GM10248 (cell line): ENCODE measurements at places on chromosomes 7 and 10.
A peak's percentile ranks its signal among the peaks of the same experiment; 100 is the strongest.

DNA sequence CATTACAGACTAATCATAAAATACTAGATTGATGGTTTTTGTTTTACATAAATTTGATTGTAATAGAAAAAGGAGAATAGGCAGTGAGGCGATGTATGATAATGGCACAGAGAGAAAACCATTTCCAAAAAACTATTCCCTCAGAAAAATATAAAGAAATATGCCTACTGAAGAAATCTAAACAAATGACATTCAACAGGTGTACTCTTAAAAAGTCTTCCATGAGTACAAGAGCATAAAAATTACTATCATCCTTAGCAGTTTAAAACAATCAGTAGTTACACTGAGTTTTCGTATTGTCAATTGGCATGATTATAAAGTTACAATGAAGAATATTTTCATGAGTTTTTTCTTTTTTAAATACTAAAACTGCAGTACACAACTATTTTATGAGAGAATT is 75.0 kb downstream of the ARHGAP12 start:
- DNase-seq = no peak

DNA sequence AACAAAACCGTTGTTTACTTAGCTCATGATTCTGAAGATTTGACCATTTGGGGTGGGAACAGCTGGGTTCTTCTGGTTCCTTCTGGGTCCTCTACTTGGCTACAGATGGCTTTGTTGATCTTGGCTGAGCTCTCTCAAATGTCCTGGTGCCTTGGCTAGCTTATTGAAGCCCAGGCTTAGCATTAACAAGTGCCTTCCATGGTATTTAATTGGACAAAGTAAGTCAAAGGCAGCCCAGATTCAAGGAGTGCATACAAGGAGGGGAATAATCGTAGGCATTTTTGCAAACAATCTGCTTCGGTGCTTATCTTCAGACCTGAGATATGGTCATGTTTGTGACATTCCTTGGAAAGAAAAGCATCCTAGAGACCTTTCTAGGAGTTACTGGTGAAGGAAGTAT is 81.4 kb downstream of the ADCYAP1R1 start:
- DNase-seq = no peak

GRCh38 chr10:6530966-6531365 is 49.1 kb downstream of the PRKCQ start:
- DNase-seq = no peak

DNA sequence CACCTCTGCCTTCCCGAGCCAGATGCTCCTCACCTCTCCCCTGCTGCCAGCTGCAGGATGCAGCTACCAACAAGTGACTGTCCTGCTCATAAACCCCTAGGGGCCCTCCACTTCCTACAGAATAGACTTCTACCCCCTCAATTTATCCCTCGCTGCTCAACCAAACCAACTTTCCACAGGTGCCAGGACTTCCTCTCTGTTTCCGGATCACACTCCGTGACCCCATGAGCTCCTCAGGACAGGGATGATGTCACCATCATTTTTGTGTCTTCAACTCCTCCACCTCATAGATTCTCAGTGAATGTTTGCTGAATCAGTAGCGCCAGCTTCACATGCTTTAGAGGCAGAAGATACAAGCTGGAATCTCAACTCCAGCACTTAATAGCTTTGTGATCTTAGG is 25.8 kb upstream of the ADRB1 start:
- no peak for DNase-seq

- DNase-seq = no peak
Observed at GRCh38 chr10:74206746-74207145, 55.7 kb downstream of the ADK start.

GRCh38 chr10:17607603-17608332 is 9.4 kb downstream of the HACD1 start:
- peak; percentile 60 for DNase-seq

DNA sequence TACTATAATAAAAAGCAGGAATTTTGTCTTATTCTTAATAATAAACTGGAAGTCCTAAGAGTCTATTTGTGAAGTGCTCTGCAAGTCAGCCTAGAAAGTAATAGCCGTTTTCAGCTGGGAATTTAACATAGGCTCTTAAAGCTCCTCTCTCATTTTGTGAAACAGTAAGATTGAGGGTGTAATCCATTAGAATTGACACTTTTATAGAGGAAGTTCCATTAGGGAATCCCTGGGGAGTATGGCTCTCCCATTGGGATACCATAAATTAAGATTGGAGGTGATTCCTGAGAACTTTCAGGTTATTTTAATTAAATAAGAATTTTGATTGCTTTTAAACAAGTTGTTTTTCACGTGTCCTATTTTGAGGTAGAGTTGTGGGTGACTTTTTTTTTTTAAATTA is 68.0 kb downstream of the EXOC4 start:
- DNase-seq = no peak

DNA sequence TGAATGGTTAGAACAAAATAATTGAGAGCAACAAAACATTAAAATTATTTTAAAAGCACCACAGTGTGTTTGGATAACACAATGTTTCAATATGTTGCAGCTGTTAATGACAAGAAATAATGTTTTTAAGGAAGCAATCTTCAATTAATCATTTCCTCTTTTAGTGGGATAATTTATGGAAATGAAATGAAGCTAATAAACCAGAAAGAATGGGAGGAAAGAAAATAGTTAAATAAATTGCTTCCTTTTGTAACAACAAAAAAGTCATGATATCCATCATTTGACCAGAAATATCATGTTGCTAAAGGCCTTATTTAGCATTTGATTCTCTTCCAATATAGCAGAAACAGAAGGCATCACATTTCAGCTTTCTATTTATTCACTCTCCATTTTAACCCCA is 224.5 kb downstream of the SEMA3A start:
- no peak for DNase-seq

- DNase-seq = no peak
Observed at GRCh38 chr7:17844022-17844421, 96.3 kb downstream of the SNX13 start.

GRCh38 chr7:12373580-12374263 is 29.9 kb downstream of the VWDE start:
- no peak for DNase-seq

DNA sequence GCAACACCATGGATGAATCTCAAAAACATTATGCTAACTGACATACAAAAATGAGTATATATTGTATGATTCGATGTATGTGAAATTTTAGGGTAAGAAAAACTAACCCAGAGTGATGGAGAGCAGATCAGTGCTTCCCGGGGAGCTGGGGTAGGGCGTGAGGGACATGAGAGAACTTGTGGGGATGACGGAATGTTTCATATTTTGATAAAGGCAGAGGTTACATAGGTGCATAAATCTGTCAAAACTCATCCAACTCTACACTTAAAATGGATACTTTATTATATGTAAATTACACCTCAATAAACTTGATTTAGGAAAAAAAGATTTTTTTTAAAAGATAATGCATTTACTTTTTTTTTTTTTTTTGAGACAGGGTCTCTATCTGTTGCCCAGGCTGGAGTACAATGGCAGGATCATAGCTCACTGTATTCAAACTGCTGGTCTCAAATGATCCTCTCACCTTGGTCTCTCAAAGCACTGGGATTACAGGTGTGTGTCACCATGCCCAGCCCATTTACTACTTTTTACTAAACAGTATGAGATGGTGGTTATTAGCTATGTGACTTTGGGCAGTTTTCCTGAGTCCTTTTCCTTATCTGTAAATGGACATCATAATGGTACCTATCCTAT is 13.7 kb downstream of the RHEB start:
- DNase-seq = no peak

DNA sequence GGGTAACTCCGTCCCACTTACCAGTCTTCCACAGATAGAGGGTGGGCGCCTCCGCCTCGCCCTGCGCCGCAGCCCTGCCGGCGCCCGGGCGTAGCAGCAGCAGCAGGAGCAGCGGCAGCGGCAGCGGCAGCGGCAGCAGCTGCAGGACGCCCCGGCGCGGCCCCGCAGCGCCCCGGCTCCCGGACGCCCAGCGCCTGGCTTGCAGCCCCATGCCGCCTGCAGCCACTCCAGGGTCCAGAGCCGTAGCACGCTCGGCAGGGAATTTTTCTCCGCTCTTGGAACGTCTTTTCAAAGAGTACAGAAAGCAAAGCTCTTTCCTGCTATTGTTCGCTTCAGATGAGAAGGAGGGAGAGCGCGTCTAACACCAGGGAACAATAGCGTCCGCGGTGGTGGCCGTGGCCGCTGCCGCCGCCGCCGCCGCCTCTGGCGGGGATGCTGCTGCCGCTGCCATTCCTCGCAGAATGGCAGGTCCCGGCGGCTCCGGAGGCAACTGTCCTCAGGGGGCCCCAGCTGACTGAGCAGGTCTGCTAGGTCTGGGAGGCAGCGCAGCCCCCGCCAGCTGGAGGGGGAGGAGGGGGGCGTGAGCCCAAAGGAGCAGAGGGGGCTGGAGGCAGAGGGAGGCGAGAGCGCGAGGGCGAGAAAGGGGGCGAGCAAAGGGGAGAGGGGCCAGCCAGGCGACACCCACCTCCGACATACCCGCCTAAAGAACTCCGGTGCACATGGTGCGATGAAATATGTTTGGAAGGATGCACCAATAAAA is at the start of gene THSD7A:
THSD7A (minus strand) TSS at position 463 of the 760 bp plus-strand sequence; CDS start at position 211, 252 bp downstream.
- DNase-seq = peak; percentile 26

GRCh38 chr10:108412323-108412722 is 1247.8 kb upstream of the SORCS1 start:
- no peak for DNase-seq

- no peak for DNase-seq
Observed at GRCh38 chr7:128155100-128155740, 85.9 kb upstream of the LEP start.

GRCh38 chr7:111528331-111528730 is 34.0 kb downstream of the IMMP2L start:
- no peak for DNase-seq

DNA sequence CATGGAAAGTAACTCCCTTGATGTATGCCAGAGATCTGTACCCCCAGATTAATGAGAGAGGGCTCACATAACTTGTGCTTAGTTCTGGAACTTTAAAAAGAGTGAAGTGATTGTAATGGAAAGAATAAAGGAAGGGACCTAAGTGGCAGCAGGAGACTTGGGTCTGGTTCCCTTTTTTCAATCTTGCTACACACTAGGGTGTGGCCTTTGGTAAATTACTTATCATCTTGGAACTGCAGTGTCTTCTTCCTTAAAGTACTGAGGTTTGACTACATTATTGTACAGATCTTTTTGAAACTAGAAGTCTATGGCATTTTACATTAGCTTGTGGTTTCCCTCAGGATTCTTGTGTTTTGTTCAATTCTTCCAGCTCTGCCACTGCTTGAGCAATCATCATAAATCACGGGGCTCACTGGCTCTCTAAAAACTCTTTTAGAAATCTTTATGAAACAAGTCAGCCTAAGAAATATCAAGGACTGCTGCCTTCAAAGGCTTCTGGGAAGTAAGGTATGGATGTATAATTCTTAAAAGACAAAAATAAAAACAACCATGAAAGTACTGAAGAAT is 22.5 kb upstream of the CHRM2 start:
- DNase-seq = no peak

DNA sequence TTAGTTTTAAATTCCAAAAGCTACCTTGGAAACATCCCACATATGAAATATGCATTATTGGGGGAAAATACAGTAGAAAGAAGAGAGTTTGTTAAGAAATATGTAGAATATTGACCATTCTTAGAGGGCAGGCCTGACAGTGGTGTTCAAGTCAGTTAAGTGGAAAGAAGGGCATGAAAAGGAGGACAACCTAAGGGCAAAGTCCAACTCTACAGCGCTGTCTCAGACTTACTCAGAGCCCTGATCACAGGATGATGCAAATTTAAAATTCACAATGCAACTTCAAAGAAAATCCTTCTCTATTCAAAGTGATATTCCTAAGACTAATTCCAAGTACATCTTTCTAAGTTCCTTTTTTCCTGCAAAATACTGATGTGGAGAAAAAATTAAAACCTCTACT is 139.1 kb upstream of the LRRTM3 start:
- no peak for DNase-seq

- DNase-seq = no peak
Observed at GRCh38 chr10:49688261-49688846, 8.9 kb downstream of the C10orf53 start.

- DNase-seq = peak; percentile 88
Observed at GRCh38 chr7:127347567-127348246, 44.8 kb downstream of the ZNF800 start.

- no peak for DNase-seq
Observed at GRCh38 chr7:112965506-112965905, 121.1 kb downstream of the GPR85 start.

DNA sequence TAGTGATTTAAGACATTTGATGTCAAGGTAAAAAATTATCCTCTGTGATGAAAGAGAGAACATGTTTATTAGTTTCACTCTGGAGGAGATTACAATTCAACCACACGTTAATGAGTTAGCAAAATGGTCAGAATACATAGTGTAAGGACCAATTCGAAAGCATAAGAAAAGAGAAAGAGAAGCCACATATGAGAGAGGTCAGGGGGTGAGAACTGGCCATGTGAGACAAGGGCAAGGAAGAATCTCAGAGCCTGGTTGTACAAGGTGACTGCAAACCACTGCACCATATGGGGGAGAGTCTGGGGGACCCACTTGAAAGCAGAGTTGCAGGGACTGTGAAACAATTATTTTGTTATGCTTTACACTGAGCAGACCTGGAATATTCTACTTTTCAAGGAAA is 27.7 kb upstream of the BET1 start:
- no peak for DNase-seq

DNA sequence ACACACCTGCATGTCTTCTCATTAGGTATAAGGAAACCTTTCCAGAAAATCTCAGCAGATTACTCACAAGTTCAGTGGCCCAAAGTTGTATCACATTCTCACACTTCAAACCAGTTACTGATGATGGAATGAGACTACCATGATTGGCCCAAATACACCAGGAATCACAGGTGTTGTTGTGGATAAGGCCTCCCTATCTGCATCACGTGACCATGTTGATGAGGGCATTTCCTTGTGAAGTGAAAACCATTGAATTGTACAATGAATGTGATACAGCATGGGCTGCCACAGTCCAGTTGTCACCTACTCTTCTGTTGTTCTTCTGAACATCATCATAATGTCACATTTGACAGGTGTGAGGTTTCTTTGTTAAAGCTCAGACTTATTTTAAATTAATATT is 431.7 kb downstream of the AUTS2 start:
- DNase-seq = no peak

GRCh38 chr10:91579329-91579985 is 53.4 kb downstream of the PPP1R3C start:
- no peak for DNase-seq

- no peak for DNase-seq
Observed at GRCh38 chr7:126305671-126306070, 947.1 kb downstream of the GRM8 start.

- no peak for DNase-seq
Observed at GRCh38 chr10:130464426-130464825, 328.2 kb downstream of the GLRX3 start.
